Left renal pelvis (tissue), 4 donors: ENCODE measurements at places on chromosomes 5 and 9. TPM values are rescaled to one million over a fixed set of nuclear protein-coding genes. Genes with fewer than 3 reads are reported as not detected.

DNA sequence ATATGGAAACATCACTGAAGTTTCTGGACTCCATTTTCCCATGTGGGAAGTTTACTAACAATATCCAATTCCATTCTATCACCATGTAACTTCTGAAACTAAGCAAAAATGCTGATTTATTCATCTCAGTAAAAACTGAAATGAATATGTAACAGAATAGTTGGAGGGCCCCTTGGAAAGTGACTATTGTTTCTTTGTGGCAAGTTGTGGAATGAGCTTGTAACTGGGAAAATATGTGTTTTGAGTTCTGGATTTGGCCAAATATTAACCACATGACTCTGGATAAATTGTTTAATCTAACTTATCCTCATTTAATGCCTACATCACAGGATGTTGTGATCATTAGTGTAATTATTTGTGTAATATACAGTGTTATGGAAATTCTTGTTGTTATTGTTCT, 619.3 kb downstream of the TLE4 start:
- no peak for DNase-seq

GRCh38 chr9:93588641-93589609, 12.5 kb downstream of the PHF2 start:
- no peak for DNase-seq

GRCh38 chr9:32455738-32456137, 70.3 kb downstream of the RIGI start:
- DNase-seq = no peak

DNA sequence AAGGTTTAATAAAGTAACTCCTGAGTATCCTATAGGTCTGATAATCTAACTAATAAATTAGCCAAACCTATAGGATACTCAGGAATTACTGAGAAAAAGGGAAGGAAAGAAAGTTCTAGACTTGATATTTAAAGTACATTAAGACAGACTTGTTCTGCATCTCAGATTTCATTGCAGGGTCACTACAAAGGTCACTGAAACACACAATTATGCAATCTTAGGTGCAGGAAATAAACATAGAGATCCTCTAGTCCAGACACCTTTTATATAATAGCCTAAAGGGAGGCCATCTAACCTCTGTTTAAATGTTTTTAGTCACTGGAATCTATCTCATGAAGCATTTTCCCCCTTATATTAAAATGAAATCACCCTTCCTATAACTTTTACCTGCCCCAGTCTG, 1215.7 kb downstream of the MAT2B start:
- DNase-seq = no peak

DNA sequence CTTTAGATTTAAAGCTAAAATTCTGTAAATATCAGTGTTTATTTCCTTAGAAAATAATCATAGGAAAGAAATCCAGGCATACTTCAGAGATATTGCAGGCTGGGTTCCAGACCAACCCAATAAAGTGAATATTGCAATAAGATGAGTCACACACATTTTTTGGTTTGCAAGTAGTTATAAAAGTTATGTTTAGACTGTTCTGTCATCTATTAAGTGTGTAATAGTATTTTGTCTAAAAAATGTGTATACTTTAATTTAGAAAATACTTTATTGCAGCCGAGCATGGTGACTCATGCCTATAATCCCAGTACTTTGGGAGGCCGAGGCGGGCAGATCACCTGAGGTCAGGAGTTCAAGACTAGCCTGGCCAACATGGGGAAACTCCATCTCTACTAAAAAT, 6.9 kb upstream of the RIC1 start:
- no peak for DNase-seq

DNA sequence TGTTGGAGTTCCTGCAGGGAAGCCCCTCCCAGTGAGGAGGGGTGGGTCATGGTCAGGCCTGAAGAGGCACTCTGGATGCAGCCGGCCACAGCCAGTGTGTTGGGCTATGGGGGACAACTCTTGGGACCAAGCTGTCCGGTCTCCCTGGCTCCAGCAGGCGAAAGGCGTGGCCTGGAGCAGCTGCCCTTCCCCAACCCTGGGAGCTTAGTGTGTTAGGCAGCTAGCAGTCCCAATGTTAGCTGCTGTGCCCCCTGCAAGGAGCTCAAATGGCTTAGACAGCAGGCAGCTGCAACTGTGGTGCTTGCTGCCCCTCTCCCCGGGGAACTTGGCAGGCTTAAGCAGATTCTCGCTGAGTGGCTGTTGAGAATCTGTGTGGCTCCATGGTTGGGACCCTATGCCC, 67.5 kb upstream of the ACTBL2 start:
- no peak for DNase-seq

Gene NDST1
- polyA plus RNA-seq = 52.4 TPM

Gene PCDHGB5
- polyA plus RNA-seq = 9.9 TPM

Gene FBP2
- 0.17 TPM for polyA plus RNA-seq

Gene LCN15
- 0.14 TPM for polyA plus RNA-seq

GRCh38 chr5:143200781-143201398, 202.6 kb downstream of the NR3C1 start:
- no peak for DNase-seq

- no peak for DNase-seq
Observed at GRCh38 chr5:161539016-161539415, 7.5 kb downstream of the GABRB2 start.

Gene B4GALT1
- polyA plus RNA-seq = 102 TPM

Gene AFF4
- 61.7 TPM for polyA plus RNA-seq

GRCh38 chr5:111557686-111558085, 45.4 kb upstream of the STARD4 start:
- DNase-seq = no peak

Gene FGD3
- polyA plus RNA-seq = 4.5 TPM

- no peak for DNase-seq
Observed at GRCh38 chr5:33608344-33609041, 167.7 kb downstream of the TARS1 start.

Gene EIF4EBP3
- 11.3 TPM for polyA plus RNA-seq

DNA sequence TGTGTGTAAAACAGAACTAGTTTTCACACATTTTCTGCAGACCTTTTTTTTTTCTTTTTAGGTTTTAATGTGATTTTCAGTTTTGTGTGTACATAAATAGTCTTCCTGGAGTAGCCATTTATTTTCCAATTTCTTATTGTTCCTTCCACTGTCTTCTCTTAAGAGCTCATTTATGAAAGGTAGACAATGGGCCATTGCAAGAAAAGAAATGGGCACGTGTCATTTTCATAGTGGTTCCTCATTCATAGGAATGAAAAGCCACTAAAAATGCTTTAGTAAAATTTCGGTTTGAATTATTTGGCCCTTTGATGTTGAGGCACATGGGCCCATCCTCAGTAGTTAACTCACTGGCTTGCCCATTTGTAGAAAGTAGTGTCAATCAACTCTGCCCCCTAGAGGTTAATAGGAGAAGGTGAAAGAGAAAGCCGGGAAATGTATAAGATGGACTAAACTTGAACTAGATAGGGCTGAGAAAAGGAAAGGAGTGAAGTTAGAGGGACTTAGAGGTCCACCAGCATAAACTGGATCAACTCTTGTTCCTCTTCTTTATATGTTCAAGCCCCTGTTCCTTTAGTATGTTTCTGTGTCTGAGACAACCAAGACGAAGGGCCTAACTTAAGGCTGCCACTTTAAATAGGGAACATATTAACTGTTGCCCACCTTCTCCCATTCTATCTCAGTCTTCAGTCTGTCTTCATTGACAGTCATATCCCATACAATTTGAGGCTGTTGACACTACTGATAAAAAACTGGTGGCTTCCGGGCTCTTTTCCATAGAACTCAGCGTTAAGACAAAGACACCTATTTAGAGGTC, 72.6 kb downstream of the SMARCA2 start:
- no peak for DNase-seq

Gene EMB
- polyA plus RNA-seq = 5.9 TPM

Gene PAPPA
- 4.2 TPM for polyA plus RNA-seq

GRCh38 chr5:40734986-40735385, 20.8 kb downstream of the TTC33 start:
- no peak for DNase-seq

- DNase-seq = no peak
Observed at GRCh38 chr9:133680976-133681657, 45.0 kb downstream of the DBH start.

DNA sequence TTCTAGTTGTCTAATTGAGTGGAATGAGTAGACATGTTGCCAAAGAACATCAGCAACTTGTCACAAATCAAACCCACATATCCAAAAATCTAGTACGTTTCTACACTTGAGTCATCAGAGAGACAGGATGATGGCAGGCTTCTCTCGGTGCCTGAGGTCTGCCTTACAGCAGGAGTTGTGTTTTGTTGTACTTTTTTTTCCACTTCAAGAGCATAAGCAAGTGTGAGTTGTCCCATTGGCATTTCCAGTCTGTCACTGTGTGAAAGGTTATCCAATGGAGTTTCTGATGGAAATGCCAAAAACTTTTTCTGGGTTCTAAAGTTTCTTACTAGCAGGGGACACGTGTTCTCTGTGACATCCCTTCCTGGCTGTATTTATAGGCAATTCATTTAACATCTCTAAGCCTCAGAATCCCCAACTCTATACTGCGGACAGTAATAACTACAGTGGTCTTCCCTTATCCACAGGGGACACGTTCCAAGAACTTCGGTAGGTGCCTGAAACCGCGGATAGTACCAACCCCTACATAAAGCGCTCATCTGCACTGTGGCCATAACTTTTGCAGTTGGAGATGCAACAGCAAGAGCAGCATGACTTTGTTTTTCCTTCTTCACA, 246.5 kb downstream of the SYK start:
- DNase-seq = no peak
